ENCODE measurements at places on chromosomes 11 and 22.

DNA sequence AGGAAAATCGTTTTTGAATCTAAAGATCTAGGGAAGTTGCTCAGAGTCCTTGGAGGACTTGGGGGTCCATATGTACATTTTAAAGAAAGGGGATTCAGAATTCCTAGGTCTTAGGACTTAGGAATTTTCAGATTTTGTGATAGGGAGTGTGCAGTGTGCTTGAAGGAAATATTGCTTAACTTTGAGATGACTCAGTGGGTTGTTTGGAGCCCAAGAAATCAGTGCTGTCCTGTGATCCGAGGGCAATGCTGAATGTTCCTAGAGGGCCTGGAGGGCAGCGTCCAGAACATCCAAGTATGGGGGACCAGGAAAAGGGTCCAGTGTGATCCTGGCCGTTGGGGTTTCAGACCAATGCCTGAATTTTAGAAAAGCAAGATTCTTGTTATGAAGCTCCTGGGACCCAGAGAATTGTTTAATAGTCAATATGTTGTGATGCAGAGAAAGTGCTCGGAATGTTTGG, 3.1 kb upstream of the IGF2 start:
- no peak for DNase-seq

- no peak for DNase-seq
Observed at GRCh38 chr22:44025171-44026065, 1.3 kb downstream of the PARVB start.

DNA sequence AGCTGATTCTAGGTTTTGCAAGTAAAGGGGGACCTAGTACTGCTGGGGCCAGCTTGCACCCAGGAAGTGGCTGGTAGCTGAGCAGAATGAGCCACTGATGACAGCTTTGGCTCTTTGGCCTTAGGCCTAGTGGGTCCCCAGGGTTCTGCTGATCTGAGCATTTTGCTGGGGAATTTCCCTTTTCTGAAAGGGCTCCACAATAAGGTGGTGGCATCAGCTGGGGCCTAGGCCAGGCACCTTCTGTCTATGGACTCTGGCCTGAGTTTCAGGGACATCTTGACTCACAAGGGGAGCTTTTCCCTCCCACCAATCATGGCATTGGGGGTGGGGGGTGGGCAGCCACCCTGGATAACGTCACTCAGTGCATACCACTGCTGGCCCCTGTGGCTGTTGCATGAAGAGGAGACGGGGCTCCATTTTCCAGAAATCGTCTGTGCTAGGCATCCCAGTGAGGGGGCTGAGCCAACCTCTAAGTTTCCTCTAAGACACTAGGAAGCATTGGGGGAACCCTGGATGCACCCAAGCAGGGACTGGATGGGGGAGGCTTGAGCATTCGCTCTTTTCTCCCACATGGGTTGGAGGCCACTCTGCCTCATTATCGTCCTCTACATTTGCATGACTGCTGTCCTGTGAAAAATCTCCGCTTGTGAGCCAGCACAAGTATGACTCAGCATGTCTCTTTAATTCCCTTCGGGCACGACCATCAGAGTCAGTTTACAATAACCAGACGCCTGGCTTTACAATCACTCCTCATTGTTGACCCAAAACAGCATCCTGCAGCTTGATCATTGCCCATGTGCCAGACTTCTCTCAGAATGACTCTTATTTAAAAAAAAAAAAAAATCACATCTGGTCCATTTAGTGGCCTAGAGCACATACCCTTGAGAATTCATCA, 145.0 kb upstream of the THY1 start:
- DNase-seq: no peak

DNA sequence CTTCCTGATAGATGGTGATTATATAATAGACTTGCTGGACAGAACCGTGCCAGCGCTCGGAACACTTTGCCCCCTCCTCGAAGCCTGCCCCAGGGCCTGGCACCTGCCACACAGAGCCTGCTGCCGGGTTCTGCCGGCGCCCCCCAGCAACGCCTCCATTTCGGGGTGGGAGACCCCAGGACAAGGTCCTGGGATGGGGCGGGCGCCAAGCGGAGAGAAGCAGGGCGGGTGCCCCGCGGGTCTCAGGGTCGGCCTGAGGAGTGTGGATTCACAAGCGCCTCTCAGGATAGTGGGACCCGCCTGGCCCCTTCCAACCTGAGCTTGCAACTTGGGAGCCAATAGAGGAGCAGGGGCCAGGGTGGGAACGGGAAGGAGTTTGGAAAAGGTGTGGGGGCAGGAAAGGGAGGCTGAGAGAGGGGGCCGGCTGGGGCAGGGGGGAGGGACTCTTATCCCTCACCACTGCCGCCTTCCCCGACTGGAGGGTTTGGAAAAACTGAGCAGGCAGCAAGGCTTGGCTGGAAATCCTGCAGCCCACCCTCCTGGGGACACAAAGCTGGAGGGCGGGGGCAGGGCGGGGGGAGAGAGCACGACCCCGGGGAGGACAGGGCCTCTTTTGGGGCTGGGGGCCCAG, 3.3 kb upstream of the BCL9L start:
- no peak for DNase-seq

DNA sequence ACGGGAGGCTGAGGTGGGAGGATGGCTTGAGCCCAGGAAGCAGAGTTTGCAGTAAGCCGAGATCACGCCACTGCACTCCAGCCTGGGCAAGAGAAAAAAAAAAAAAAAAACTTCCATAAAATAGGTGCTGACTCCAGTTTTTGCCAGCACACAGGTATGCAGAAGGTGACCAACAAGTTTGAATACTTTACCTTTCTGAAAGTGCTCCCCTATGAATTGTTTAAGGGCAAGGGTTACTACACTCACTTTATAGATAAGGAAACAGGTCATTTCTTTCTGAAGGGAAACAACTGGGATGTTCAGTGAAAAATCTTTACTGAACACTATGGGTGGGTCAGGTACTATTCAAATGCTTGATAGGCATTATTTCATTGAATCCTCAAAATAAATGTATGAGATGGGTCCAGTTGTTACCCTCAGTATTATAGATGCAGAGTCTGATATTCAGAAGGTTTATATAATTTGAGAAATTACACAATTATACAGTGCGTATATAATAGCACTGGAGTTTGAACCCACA, 538.5 kb downstream of the INSC start:
- DNase-seq: no peak

GRCh38 chr11:61609980-61610366, 29.1 kb upstream of the SYT7 start:
- no peak for DNase-seq

- DNase-seq: no peak
Observed at GRCh38 chr11:10573556-10573955, 5.1 kb upstream of the LYVE1 start.

- DNase-seq: no peak
Observed at GRCh38 chr22:45922256-45922655, 54.7 kb downstream of the WNT7B start.

- DNase-seq: no peak
Observed at GRCh38 chr11:118789501-118790356, 1.2 kb downstream of the DDX6 start.

All from stimulated activated CD8-positive, alpha-beta memory T cell treated with anti-CD3 and anti-CD28 coated beads, Interleukin-7, amount 100 ng/mL, for 1 hour (primary cell).